Tibial nerve (tissue), 4 donors: ENCODE measurements at places on chromosomes 4 and X. TPM values are rescaled to one million over a fixed set of nuclear protein-coding genes. Genes with fewer than 3 reads are reported as not detected.

The CSAG2 gene
- not detected for total RNA-seq

The ELF4 gene
- total RNA-seq, result 8.2 TPM

The TIGD4 gene
- total RNA-seq, result 1.9 TPM

- H3K4me3 ChIP-seq, result peak overlapping the region; percentile 61
- no peaks in the 10 kb centered on the region for H3K27me3 ChIP-seq
- no peaks in the 10 kb centered on the region for H3K36me3 ChIP-seq
- peak; percentile 86 for DNase-seq
- H3K4me1 ChIP-seq, result no peaks in the 10 kb centered on the region
Measured at GRCh38 chr4:174282836-174283506, 496 bp downstream of the FBXO8 start.

GRCh38 chr4:47207555-47207954, 176.2 kb downstream of the GABRB1 start:
- no peak overlapping the region for H3K27ac ChIP-seq
- H3K4me3 ChIP-seq, result no peak overlapping the region
- no peaks in the 10 kb centered on the region for H3K27me3 ChIP-seq
- H3K36me3 ChIP-seq, result no peaks in the 10 kb centered on the region

- H3K27me3 ChIP-seq, result no peaks in the 10 kb centered on the region
- H3K36me3 ChIP-seq, result no peaks in the 10 kb centered on the region
- no peak overlapping the region for H3K4me3 ChIP-seq
- no peak for DNase-seq
- no peaks in the 10 kb centered on the region for H3K4me1 ChIP-seq
Measured at GRCh38 chrX:116232833-116233232, 62.3 kb downstream of the AGTR2 start.
